GM12891 (cell line): ENCODE measurements at places on chromosomes 5 and 9.

DNA sequence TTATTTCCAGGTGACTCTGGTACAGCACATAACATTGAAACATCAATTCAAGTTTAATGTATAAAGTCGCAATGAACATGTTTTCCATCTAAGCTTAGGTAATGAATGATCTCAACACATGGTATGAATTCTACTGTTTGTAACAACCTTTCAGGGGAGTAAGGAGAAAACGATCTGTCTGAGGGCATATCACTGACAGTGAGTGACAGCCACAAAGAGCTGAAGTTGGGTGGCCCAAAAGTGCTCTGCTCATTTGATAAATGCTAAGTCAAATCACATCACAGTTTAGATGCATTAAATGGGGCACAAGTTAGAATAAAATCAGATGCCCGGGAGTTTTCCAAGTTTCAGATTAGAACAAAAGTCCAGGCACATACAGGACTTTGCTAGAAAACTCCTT, 1.2 kb downstream of the FANCC start:
- no peak for DNase-seq

DNA sequence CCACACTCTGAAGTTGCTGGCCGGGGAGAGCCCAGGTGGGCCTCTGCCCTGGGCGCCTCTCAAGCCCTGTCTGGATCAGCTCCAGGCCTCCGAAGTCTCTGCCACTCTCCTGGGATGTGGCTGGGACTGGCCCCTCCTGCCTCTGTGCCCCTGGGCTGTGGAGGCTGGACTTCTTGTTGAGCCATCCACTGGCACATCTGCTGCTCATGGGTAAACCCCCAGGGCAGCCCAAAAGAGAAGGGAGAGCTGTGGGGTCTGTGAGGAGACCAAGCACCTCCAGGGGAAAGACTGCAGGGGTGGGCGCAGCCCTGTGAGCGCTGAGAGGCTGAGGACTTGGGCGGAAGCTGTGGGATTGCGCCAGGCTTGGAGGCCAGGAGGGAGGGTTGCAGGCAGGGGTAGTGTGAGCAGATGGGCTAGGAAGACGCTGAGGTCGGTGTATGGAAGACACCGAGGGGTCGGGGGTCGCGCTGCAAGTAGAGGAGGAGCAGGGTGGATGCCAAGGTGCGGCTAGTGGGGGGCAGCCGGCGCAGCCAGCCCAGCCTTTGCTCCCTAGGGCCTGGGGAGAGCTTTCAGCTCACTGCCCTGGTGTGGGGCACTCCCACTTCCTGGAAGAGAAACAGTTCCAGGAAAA, 118.1 kb downstream of the WNK2 start:
- DNase-seq: peak; percentile 26

DNA sequence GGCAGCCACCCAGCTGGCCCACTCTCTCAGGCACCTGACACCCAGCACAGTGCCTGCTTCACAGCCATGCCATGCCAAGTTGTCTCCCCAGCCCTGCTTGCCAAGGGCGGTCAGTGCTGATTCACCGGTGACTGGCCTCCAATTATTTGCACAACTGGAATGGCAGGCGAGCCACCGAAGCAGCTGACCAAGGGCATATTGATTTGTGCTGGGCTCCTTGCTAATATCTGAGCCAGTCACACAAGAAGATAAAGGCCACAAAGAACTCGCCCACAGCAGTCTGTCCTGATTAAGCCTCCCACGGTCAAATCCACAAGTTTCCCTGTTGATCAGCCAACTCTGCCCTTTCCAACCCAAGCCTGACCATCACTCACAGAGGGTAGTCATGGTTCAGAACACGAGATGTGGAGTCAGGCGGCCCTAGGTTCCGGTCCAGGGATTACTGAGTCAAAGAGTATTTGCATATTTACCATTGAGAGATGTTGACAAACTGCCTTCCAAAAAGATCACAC, 6.4 kb upstream of the EEIG1 start:
- no peak for DNase-seq

GRCh38 chr9:75033791-75034473, 5.8 kb upstream of the CARNMT1 start:
- DNase-seq: no peak

GRCh38 chr9:95297760-95298159, 19.7 kb downstream of the FANCC start:
- DNase-seq: no peak

GRCh38 chr9:68672215-68672614, 32.8 kb upstream of the PIP5K1B start:
- no peak for DNase-seq

DNA sequence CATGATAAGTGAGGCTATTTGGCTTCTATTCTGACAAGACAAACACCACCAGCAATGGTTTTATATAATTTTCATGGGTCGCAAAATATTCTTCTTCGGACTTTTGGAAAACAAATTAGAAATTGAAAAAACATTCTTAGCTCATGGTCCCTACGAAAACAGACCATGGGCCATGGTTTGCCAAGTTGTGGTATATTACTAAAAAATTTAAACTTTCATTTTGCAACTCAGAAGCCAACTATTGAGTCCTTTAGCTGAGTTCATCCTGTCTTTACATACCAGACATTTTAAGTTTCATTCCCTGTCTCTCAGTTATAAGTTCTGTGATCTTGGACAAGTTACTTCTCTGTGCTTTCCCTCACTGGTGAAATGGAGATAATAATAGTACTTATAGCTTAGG, 198.1 kb downstream of the CSNK1G3 start:
- DNase-seq: no peak

GRCh38 chr9:114465906-114466900, 39.1 kb downstream of the WHRN start:
- no peak for DNase-seq

DNA sequence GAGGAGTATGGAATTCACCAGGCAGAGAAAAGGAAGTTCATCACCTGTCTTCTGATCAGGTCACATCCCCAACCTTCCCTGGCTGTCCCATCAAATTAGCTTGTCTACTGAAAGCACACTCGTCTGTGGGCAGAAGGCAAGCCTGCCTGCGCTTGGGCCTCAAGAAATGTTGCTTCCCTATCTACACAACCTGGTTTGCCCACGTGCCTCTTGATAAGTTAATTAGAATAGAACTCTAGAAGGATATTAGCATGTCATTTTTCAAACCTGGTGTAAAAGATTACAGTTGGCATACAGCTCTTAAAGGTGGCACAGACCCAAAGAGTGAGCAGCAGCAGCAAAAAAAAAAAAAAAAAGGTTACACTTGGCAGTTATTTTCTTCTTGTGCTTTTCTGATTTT, 5.1 kb downstream of the TTC23L start:
- no peak for DNase-seq

GRCh38 chr9:120579139-120580050, 572 bp downstream of the CDK5RAP2 start:
- no peak for DNase-seq

- DNase-seq: no peak
Observed at GRCh38 chr9:75545287-75545686, 345.2 kb upstream of the PCSK5 start.

- DNase-seq: no peak
Observed at GRCh38 chr9:87593359-87593980, 95.8 kb downstream of the DAPK1 start.

- DNase-seq: no peak
Observed at GRCh38 chr9:91865041-91865440, 85.0 kb downstream of the ROR2 start.

- no peak for DNase-seq
Observed at GRCh38 chr9:113352411-113352810, 3.1 kb downstream of the BSPRY start.

- no peak for DNase-seq
Observed at GRCh38 chr9:135228345-135228982, 141.0 kb downstream of the OLFM1 start.

DNA sequence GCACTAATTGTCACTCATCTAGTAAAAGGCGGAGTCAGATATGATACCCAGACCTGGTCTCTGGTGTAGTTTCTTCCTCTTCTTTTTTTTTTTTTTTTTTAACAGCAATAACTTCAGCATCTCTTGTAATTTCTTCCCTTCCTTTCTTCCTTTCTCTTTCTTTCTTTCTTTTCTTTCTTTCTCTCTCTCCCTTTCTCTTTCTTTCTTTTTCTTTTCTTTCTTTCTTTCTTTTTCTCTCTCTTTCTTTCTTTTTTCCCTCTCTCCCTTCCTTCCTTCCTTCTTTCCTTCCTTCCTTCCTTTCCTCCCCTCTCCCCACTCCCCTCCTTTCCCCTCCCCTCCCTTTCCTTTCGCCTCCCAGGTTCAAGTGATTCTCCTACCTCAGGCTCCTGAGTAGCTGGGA, 25.9 kb upstream of the GNPDA1 start:
- DNase-seq: no peak

DNA sequence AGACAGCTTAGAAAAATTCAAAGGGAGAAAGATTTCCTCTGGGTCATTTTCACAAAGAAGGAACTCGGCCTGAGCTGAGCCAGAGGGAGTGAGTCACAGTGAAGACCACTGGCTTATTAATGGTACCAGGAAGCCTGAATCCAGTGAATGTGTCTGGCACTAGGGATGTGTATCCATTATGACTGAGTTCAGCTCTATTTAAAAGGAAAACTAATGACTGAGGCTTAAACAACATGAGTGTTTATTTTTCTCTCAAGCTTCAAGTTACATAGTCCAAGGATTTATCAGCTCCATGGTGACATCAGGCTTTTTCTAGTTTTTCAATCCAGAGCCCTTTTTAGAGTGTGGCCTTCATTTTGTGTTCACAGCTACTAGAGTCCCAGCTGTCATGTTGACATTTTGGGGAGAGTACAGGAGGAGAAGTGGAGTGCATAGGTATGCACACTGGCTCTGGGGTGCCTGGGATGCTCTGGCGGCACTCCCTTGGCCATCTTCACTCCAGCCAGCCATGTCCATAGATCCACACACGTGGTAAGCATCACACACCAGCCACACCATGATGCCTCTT, 159.5 kb upstream of the ERCC6L2 start:
- no peak for DNase-seq

- no peak for DNase-seq
Observed at GRCh38 chr9:4155221-4156026, 144.4 kb downstream of the GLIS3 start.

- DNase-seq: no peak
Observed at GRCh38 chr9:26457151-26457550, 435.5 kb downstream of the CAAP1 start.

- no peak for DNase-seq
Observed at GRCh38 chr9:134455021-134455471, 128.8 kb downstream of the RXRA start.

DNA sequence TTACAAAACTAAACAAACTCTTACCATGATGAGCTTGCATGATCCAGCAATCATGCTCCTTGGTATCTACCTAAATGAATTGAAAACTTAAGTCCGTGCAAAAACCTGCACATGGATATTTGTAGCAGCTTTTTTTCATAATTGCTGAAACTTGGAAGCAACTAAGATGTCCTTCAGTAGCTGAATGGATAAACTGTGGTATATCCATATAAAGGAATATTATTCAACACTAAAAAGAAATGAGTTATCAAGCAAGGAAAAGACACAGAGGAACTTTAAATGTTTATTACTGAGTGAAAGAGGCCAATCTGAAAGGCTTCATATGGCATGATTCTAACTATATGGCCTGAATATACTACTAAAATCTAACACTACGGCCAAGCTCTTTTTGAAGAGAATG, 139.1 kb upstream of the ZNF608 start:
- no peak for DNase-seq

- no peak for DNase-seq
Observed at GRCh38 chr5:95221234-95221633, 63.7 kb downstream of the MCTP1 start.

DNA sequence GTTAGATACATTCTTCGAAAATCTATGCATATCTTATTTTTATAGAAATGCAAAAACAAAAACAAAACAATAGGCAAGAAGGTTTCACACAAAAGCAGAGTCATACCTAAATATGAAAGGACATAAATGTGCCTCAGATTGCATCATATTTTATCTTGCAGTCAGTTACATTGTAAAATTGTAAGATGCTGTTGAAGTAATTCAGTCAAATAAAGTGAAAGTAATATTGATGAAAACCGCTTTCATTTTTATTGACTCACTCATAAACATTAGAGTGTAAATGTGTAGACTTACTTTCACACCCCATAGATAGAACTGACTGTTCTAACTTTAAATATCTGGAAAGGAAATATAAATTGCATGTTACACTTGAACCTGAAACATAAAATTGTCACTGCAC, 931.5 kb upstream of the NUDT12 start:
- DNase-seq: no peak

DNA sequence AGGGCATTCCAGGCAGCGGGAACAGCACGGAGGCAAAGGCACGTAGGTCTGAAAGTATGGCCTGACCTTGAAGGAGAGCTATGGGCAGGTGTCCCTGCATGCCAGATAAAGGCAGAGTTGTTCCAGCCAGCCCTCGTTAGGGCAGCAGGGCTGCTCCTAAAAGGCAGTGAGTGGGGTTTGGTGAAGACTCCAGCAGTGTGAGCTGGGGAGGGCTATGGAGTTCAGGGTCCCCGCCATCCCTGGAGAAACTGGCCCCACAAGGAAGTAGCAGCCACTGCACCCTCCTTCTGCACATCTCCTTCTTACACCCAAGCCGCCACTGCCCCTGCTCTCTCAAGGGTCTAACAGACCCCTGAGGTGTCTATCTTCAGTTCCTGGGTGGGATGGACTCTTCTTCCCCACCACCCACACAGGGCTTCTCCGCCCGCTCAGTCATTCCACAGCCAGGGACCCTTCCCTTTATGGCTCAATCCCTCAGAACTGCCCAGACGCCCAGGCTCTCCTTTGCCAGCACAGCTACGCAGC, 1.4 kb downstream of the AKNA start:
- DNase-seq: no peak

GRCh38 chr9:37541465-37541864, 34.7 kb downstream of the FBXO10 start:
- DNase-seq: no peak

DNA sequence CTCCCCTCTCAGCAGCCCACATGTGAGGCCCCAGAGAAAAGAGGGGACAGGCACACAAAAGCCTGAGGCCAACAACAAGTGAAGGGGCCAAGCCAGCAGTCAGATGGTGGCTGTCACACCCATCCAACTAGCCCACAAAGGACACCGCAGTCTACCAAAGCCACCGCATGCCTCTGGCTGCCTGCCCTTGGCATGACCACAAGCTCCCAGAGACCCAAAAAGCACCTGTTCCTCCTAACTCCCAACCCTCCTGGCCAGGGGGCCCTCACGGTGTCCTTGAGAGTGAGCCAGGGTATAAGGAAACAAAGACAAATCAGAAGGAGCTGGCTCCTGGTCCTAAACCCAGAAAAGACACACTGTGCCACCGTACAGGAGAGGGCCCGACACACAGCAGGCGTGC, 77.8 kb upstream of the LRRTM2 start:
- DNase-seq: no peak

DNA sequence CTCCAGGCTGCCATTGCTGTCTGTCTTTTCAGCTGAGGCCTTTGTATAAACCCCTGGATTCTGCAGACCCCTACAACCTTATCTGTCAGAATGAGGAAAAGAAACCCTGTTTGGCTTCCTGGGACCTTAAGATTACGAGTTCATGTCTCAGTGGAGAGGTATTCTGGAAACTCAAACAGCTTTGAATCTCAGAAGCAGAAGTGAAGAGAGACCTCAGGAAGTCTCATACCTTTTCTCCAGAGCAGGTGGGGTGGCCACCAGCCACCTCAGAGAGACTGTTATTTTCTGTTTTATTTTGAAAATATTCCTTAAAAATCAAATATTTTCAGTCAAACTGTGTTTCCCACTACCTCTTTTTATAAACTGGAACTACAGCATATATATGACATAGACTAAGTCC, 457.5 kb downstream of the TMEM232 start:
- DNase-seq: no peak

- DNase-seq: no peak
Observed at GRCh38 chr5:115295777-115296123, 704 bp downstream of the CCDC112 start.

GRCh38 chr5:40428126-40428525, 251.6 kb upstream of the PTGER4 start:
- DNase-seq: no peak
